Left forelimb (tissue), 1 donor: ENCODE measurements at places on chromosomes 6 and 20.

DNA sequence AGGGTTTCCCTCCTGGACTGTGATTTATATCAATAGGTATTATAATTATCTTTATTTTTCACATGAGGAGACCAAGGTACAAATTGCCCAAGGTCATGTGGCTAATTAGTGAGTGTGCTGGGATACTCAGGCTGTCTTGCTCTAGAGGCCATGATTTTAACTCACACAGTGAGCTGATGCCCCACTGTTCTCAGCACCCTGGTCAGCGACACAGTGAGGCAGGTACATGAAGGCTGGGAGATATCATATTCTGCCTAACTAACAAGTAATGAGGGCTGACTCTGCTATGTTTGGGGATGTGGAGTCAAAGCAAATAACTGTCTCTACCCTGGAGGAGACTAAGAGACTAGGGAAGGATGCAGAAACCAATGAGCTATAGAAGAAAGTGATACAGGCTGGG, 501.1 kb downstream of the PTPRT start:
- DNase-seq = no peak

DNA sequence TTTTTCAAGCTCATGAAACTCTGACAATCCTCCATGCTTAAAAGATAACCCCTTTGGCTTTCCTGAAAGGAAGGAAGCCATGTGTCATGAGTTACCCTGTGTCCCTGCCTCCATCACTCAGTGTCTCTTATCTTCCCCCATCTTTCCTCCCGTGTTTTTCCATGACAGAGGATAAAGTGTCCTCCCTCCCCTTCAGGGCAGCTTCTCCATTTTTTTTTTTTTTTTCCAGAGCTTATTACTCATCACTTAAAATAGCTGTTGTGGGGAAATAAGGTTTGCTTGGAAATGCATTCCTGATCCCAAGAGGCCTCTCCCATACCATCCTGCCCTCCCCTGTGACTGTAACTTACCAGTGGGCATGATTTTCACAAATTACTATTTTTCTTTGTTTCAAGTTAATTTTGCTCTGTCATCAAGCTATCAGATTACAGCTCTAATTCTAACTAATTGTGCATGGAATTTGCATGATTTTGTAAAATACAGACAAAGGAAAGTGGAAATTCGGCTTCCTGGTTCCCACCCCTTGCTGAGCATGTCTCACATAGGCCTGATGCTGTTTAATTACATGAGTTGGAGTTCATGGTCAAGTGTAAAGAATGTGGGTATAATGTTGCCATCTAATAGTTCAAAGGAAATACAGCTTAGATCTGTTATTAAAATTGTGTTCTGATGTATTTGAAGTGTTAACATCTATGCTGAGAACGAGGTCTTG, 614.5 kb upstream of the FLRT3 start:
- DNase-seq = no peak

DNA sequence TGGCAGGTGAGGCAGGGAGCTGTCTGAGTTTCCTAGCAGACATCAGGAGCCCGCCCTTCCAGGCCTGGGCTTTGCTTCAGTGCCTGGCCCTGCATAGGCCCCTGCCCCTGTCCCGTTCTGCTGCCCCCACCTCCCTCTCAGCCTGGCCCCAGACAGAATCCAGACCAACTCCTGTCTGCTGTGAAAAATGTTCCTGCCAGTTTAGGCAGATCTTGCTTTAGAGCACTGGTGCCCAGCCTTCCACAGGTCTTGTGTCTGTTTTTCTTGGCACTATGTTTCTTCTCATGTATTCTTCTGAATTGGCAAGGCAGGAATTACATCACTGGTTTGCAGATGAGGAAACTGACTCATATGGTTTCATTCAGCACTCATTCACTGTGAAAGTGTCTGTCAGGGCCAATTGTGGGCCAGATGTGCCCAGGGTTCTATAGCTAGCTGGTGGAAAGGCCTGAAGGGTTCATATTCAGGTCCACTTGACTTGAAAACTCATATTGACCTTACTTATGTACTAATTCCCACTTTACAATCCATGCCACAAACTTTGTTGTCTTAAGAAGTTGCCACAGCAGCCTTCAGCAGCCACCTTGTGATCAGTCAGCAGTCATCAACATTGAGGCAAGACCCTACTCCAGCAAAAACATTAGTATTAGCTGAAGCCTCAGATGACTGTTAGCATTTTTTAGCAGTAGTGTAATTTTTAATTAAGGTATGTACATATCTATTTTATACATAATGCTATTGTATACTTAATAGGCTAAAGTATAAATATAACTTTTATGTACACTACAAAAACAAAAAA, 40.5 kb downstream of the HLA-F start:
- DNase-seq = no peak

DNA sequence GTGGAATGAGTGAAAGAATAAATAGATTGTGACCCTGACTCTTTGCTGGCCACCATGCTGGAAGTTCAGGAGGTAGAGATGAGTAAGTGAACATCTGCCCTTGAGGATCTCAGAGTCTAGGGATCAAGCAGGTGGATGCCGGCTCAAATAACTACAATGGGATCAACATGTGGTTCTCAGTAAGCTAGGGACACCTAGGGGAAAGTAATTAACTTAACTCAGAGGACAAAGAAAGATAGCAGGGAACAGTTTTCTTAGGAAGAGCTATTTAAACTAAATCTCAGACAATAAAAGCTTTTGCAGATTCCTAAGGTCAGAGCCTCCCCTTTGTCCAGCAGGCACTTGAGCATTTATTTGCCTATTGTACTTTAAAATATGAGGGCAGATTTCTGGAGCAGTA, 29.1 kb downstream of the SLC13A3 start:
- no peak for DNase-seq

- no peak for DNase-seq
Measured at GRCh38 chr6:144216668-144217218, 66.4 kb downstream of the STX11 start.

DNA sequence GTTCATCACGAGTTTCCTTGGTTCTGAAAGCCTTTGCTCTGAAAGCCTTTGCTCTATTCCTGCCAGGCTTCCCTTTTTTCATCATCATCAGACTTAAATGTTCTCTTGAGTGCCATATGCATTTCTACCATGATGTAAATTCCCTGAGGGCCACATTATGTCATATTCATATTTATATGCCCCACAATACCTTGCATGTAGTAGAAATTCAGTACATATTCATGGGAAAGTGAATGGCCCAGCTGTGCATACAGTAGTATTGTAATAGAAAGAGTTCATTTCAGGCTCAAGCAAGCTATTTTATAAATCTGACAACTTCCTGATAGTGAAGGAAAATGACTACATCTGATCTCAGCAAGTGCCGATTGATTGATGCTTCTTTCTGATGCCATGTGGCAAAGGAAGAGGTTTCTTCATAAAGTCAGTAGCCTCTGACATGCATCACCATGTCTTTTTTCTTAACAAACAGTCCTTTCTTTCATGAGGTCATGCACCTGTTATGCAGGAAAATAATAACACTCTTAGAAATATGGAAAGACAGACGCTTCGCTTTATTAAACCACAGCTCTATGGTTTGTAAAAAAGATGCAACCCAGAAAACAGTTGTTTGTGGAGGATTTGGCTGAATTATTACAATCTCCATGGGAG, 308.7 kb downstream of the SAMD5 start:
- DNase-seq = no peak

GRCh38 chr6:154479351-154479769, 31.1 kb downstream of the CNKSR3 start:
- DNase-seq = no peak

DNA sequence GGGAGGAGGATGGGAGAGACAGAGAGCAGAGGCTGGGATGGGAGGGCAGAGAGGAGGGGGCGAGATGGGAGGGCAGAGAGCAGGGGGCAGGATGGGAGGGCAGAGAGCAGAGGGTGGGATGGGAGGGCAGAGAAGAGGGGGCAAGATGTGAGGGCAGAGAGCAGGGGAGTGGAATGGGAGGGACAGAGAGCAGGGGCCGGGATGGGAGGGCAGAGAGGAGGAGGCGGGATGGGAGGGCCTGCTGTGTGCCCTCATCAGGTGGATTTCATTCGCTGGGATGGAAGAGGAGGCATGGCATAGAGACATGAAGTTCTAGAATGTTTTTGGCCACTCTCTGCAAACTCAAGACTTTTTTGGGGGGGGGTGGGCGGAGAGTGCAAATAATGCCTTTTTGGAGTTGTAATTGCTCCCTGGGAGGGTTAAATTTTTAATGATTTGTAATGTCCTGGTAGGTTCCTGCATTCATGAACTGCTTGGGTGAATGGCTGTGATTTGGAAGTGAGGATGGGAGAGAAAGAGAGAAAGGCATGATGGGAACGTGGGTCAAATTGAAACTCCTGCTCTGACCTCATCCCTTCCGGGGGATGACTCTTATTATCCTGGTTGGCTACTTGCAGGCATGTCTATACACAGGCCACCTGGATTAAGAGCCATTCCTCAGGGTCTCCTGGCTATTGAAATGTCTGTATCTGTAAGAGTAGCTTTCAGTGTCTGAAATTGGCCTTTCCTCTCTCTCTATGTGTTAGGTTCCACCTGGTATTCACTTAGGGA, 162.4 kb upstream of the AGPAT4 start:
- DNase-seq = no peak

- no peak for DNase-seq
Measured at GRCh38 chr6:20333721-20334269, 67.9 kb upstream of the E2F3 start.

DNA sequence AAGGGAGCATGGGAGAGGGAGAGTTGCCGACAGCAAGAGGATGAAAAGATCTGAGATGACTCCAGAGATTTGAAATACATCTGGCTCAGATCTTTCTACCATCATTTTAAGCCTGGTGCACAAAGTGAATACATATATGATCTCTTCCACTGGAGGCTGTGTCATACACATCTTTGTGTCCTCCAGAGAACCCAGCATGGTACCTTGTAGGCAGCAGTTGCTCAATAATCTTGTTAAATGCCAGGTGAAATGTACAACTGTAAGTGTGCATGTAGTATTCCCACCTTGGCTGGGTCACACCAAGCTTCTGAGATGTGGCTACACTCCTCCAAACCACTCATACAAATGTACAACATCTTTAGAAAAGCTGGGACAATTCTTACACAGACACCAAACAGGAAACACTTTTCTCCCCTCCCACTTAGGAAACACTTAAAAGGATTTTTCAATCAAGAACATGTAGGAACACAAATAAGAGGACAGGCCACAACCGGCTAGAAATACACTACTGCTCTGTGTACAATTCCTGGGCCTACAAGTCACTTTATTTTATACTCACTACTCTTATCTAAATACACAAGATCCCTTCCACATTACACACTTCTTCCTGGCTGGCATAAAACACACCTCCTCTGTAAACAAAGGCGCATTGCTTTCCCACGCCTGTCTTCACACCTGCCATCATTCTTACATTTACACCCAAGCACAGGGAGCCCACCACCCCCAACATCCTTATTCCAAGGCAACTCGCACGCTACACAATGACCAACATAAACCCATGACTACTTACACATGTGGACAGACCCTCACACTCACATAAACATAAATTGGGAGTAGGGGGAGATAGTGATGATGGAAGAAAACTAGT, 3.8 kb upstream of the IER3 start:
- no peak for DNase-seq

DNA sequence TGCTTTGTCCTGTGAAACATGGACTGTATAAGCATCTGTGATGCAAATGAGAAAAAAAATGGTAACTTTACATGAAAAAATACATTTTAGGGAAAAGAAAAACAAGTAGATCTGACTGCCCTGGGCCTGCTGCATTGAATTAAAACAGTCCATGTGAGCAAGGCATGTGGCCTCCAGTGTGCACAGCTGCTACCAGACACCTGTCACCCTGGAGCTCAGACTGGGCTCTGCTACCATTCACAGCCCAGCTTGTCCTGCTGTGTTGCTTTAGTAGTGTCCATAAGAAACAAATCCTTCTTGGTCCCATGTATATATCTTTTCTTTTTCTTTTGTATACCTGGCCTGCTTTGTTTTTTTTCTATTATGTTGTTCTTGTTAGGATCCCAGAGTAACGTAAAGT, 315.9 kb downstream of the NKAIN2 start:
- DNase-seq = no peak

DNA sequence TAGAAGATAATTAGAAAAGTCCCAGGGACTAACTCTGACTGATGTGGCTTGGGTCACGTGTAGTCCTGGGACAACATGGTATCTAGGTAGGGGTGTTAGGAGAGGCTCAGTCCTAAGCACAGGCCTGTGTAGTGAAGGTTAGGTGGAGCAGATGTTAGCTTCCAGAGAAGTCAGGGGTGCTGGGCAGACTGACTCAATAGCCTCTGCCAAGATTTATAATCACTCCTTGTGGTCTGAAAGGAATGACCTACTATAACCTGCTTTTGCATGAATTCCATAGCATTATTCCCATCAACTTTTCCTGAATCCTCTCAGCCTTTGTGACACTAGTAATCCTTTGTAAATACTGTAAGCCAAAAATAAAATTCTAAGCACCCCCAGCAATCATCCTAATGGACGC, 10.2 kb upstream of the PEX7 start:
- DNase-seq = no peak

DNA sequence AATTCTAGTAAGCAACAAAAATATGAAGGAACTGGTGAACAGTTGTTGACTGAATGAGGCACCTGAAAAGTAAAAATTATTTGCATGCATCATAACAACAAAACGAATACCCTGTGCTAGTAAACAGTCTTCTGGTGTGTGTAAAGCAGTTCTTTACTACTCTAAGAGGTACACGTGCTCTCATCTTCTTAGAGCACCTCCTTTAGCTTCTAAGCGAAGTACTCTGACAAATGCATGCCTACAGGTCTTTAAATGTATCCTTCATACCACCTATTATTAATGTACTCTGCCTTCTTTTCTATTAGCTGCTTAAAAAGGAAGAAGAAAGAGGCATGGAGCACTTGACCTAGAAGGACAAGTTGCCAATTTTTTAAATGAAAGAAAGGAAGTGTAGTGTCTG, 32.2 kb upstream of the MYB start:
- DNase-seq = no peak

DNA sequence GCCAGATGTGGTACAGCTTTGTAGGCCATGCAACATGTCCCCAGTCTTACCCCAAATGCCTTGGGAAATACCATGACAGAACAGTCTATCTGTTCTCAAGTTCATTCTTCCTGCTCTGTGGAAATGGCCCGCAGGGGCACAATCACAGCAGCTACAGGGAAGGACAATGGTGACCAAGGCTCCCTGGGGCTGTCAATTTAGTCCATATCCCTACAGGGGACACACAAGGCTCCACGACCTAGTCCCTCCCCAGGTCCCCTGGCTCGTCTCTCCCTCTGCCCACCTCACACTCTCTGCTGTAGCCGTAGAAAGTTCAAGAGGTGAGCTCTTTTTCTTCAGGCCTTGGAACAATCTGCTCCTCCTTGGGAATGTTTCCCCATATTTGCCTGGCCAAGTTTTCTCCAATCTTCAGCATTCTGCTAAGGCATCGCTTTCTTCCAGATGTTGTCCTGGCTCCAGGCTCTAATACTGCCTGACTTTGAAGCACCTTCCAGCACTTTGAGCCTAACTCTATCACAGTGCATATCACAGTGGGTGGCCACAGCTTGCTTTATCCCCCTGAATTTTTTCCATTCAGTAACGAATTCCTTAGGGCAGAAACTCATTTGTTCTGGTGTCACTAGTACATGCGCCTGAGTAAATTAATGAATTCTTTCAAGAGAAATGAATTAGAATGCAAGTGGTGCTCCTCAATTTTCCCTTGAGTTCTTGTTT, 92.6 kb downstream of the MAP3K7 start:
- DNase-seq = no peak

GRCh38 chr6:93323630-93324029, 95.7 kb downstream of the EPHA7 start:
- no peak for DNase-seq
